ENCODE measurements at places on chromosomes 7 and 10. TPM values are rescaled to one million over a fixed set of nuclear protein-coding genes. Genes with fewer than 3 reads are reported as not detected.

STEAP4 gene
- not detected for total RNA-seq

SMKR1 gene
- total RNA-seq: 2.2 TPM

CRPPA gene
- 2.2 TPM for total RNA-seq

DNA sequence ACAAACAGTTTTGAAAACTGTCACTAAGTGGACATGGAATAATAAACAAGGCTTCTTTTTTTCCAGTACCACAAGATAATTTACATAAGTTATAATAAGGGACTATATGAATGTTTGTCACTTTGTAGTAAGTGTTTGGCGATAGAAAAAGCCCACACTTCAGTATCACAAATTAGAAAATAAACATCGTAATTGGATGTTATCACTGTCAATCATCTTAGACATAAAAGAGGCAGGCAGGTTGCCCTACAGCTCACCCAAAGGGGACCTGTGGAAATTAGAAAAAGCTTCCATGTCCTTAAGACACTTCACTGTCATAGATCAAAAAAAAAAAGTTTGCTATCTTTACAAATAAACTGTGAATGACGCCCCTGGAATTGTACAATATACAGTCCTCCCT is 3.6 kb upstream of the NOC3L start:
- DNase-seq: no peak
